LHCN-M2 (cell line): ENCODE measurements at places on chromosomes 7 and 10.

DNA sequence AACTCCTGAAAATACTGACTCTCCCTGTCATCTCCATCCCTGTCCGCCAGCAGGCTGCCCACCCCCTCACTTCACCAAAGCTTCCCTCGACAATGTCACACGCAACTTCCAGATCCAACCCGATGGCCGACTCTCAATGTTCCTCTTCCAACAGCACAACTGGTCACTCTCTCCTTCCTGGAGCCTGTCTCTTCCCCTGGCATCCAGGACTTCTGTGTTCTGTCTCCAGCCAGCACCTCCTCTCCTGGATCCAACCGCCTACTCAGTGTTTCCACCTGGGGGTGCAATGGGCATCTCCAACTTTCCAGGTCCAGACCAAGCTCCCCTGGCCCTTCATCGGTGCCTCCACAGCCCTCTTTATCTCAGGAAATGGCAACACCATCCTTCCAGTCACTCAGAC, 8.6 kb downstream of the CPA5 start:
- DNase-seq, result no peak

GRCh38 chr10:62610649-62611229, 193.8 kb upstream of the ADO start:
- peak; percentile 63 for DNase-seq

DNA sequence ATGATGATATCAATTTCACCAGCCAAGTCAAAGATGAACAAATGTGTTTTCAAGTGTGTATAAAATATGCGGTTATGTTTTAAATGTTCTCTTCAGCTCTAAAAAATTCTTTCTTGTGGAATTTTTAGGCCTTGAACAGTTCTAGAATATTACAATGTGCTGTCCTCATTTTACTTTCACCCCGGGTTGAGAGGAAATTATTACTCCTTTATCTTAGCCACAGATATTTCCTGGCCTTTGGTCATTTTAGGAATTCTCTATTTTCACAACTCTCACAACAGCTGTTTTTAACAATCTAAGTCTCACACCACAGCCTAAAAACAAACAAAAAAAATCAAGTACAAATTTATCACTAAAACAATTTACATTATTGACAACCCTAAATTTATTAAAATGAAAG, 112.2 kb upstream of the HGF start:
- peak; percentile 86 for DNase-seq

- peak; percentile 97 for DNase-seq
These were observed 110.4 kb downstream of the PON1 start for GRCh38 chr7:95213809-95214492.

- DNase-seq, result peak; percentile 26
These were observed 179.8 kb downstream of the NPSR1 start for GRCh38 chr7:34837801-34838201.

GRCh38 chr10:102246261-102246660, 929 bp downstream of the GBF1 start:
- DNase-seq, result no peak

GRCh38 chr10:76388321-76389023, 957.0 kb downstream of the LRMDA start:
- DNase-seq, result no peak

DNA sequence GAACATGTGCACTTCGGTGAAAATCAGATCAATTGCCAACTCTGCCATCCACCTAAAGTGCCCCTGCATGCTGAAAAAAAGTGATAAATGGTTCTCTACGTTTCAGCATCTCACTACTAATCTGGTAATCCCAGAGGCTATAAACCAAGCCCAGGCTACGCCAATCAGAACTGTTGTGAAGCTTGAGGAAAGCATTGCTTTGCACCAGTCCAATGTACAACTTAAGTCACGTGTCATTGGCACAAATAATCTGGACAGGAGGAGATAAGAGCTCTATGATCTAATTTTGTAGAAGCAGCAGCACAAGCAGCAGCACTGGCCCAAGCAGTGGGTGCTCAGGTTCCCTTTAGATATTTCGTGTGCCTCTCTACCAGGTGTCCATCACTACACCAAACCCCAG, 4.4 kb upstream of the EGR2 start:
- no peak for DNase-seq

DNA sequence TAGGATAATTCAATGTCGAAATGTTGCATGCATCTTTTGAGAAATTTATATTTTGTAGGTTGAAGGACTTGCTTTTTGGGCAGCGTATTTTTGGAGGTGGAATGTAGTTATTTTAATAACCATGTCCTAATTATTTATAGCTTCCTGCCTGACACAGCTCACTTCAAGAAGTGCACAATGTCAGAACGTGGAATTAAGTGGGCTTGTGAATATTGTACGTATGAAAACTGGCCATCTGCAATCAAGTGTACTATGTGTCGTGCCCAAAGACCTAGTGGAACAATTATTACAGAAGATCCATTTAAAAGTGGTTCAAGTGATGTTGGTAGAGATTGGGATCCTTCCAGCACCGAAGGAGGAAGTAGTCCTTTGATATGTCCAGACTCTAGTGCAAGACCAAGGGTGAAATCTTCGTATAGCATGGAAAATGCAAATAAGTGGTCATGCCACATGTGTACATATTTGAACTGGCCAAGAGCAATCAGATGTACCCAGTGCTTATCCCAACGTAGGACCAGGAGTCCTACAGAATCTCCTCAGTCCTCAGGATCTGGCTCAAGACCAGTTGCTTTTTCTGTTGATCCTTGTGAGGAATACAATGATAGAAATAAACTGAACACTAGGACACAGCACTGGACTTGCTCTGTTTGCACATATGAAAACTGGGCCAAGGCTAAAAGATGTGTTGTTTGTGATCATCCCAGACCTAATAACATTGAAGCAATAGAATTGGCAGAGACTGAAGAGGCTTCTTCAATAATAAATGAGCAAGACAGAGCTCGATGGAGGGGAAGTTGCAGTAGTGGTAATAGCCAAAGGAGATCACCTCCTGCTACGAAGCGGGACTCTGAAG, 620 bp downstream of the ZRANB1 start:
- DNase-seq, result no peak

- no peak for DNase-seq
These were observed 36.5 kb downstream of the NRBF2 start for GRCh38 chr10:63169624-63170023.

- no peak for DNase-seq
These were observed 5.5 kb upstream of the SLC25A13 start for GRCh38 chr7:96327429-96327828.

- DNase-seq, result peak; percentile 69
These were observed 227.7 kb downstream of the CUX1 start for GRCh38 chr7:102044984-102045673.

DNA sequence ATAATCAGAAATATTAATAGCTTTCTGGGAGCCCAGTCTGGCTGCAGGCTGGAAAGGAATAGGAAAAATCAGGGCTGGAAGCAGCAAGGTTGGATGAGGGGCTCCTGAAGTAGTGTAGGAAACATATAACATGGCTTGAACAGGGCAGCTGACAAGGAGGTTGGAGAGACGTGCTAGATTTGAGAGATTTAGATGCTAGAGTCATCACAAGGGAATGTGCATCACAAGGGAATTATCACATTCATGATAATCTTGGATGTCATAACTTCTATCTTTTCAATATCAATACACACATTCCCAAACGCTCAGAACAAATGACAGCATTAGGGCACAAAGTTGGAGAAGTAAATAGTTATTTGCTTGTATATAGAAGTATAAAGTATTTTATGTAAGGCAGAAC, 120.9 kb upstream of the EGFR start:
- DNase-seq, result peak; percentile 54

DNA sequence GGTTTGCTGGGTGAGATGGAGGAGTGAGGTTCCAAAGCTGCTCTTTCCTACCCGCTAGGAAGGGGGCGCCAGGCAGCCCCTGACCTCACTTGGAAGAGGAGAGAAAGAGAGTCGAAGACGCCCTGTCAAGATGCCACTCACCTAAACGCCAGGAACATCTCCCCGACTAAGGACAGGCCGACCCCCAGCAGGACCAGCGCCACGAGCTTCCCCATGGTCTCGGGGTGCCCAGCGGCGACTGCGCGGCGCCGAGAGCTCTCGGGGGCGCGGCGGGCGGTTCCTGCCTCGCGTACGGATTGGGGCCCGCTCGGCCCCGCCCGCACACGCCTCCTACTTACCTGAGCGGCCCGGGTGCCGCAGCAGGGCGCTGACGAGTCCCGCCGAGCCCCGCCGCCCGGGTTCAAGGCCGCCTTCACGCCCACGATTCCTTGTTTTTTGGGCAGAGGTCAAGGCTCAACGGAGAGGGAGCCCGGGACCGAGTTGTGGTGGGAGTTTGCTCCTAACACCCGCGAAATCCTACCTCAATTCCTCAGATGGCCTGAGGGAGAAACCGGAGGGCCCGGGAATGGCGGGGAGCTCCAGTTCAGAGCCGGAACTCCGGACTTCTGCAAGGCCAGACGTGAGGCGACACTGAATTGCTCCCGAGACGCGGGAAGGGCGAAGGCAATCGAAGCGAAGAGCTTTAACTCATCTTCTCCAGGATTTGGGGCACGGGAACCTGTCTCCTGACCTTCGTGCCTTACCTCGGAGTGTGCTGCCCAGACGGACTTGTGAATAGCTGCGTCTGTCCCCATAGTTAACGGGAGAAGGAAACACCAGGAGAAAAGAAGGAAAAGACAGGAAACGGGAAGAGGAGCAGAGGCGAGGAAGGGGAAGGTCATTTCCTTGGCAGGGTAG, at the start of gene PON3:
Gene PON3, minus strand, starts transcription at position 240 of the 897 bp plus-strand sequence. Its CDS starts 25 bp downstream, at position 215.
- DNase-seq, result no peak

GRCh38 chr10:121598263-121599249, at the start of gene FGFR2:
Gene FGFR2 (minus strand): TSS chr10:121598444. CDS start chr10:121593817, 4,627 bp downstream.
- no peak for DNase-seq

GRCh38 chr10:21280971-21281572, 244.4 kb downstream of the SKIDA1 start:
- no peak for DNase-seq

GRCh38 chr7:88001744-88002530, 67.9 kb downstream of the ADAM22 start:
- peak; percentile 2 for DNase-seq

DNA sequence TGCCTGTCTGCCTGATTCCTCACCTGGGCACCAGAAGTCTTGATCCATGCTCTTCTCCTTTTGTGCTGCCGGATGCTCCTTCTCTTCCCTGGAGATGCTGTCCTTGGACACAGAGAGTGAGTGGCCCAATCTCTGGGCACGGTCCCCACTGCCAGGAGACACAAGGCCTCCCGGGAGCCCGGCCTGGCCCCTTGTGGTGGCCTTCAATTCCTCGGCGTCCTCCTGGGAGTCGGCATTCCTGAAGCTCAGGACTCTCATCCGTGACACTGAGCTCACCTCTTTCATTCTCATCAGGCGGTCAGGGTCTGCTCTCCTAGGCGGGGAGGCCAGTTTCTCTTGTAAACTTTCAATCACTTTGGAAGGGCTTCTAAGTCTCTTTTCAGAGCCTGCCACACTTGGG, 33.3 kb downstream of the JCAD start:
- no peak for DNase-seq

DNA sequence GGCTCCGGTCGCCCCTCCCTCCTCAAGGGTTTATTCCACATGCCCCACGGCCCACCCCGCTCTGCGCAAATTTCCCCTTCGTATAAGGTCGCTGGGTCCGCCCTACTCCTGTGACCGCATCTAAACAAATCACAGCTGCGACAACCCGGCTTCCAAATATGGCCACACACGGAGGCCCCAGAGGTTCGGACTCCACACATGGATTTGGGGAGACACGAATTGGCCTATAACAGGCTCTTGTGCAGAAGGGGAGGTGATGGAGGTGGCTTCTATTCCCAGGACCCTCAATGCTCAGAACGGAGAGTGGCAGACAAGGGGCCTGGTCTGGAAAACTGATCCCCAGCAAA, 90.1 kb downstream of the FOXL3 start:
- no peak for DNase-seq

- DNase-seq, result peak; percentile 92
These were observed 128.4 kb downstream of the ABCA13 start for GRCh38 chr7:48299580-48300169.

DNA sequence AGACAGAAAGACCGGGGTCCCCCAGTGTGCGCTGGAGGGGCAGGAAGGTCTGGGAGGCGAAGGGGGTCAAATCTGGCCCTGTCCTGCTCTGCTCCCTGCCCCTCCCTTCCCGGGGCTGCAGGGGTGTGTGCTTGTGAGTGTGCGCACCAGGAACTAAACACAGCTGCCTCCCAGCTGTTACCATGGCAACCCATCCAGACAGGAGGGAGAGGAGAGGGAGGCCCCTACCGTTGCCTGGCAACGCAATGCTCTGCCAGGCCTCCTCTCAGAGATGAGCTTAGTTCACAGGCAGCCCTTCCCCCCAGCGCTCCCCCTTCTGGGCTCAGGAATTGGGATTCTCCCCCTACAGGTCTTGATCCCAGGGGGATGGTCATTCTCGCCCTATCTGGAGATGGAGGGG, 6.1 kb downstream of the NYAP1 start:
- peak; percentile 99 for DNase-seq

DNA sequence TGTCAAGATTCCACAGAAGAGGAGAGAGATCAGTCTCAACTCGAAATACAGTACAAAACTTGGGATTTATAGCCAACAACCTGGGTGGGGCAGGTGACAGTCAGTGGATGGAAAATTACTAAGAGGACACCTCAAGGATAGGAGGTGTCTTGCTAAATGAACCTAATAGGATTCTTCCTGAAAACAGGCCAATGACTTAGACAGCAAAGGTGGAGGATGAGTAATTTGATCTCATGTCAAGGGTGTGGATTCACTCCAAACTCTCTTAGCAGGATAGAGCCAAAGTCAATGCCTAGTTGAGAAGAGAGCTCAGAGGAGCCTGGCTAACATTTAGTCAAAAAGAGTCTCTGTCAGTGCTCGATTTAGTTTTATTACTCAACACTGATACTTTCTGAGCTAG, 106.7 kb upstream of the INSYN2A start:
- no peak for DNase-seq

DNA sequence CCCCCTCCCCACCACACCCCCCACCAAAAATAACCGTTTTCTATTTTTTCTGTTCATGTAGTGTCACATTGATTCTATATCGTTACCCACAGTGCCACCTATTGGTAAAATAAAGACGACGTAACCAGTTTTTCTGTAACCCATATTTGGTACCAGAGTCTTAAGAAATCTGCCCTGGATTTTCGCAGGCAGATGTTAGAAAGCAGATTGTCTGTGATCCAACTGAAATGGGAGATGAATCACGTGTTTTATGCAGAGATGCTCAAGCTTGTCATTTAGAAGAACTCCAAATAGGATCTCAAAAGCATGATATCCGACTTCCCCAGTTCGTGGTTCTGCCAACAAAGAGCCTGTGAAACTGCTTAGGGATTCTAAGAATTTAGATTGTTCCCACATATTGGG, 261.1 kb upstream of the CSTF2T start:
- peak; percentile 70 for DNase-seq

- no peak for DNase-seq
These were observed 66.8 kb downstream of the UPF2 start for GRCh38 chr10:11975795-11976194.

GRCh38 chr7:87092568-87093091, 33.2 kb upstream of the ELAPOR2 start:
- DNase-seq, result no peak

DNA sequence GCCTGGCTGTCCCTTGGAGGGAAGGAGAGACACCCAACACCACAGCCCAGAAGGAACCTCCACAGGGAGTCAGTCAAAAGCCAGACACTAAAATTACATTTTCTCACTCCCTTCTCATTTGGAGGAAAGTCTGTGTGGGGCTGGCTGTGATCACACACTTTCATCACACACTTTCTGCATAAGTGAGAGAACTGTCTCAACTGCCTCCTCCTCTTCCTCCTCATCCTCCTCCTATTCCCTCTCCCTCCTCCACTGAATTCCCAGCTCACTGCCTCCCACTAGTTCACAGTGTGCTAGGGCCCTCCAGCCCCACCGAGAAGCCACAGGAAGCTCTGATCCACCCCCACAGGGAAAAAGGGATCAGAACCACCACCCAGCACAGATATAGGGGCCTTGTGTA, 91.6 kb downstream of the KCNMA1 start:
- no peak for DNase-seq
